ENCODE measurements at places on chromosomes 5 and 9.

DNA sequence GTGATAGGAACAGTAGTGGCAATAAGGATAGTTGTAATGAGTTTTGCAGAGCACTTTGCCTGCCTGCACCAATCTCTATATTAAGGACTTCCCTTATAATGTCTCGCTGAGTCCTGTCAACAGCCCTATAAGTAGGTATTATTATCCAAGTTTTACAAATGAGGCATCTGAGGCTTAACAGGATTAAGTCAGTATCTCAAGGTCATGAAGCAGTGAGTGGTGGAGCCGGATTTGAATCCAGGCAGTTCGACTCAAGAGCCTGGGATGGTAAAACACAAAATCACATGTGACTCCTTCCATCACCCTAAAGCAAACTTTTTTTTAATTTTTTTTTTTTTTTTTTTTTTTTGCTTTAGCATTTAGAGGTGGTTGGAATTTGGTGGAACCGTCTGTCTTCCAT lies 59.0 kb upstream of the RARS1 start:
- DNase-seq = peak; percentile 91

GRCh38 chr5:111075520-111075919 lies 4.0 kb downstream of the TSLP start:
- no peak for DNase-seq

DNA sequence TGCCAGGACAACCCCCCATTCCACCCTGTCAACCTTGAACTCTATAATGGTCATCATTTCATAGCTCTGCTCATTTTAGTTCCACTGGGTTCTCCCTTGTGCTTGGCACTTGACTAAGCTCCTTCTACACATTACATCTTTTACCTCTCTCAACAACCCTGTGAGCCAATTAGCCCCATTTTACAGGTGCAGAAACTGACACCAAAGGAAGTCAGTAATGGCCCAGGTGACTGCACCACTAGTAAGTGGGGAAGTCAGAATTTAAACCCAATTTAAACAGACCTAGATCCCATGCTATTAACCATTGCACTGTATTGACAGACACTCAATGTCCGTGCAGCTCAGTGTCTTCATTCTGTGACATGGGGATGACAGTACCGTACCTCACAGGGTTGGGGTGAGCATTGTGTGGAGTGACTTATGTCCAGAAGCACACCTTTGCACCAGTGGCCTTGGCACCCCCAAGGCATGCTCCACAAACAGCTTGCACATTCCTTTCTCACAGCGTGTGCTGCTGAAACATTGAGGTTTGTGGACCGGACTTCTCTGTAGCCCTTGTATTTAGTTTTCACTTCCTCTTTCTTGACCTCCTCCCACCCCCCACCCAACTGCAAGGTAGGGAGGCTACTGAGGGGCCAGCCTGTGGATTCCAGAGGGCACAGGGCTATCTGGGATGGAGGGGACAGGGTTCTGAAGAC lies 23.1 kb downstream of the IRF1 start:
- no peak for DNase-seq

- no peak for DNase-seq
These were observed 1.9 kb upstream of the DCAF10 start for GRCh38 chr9:37798677-37799076.

- no peak for DNase-seq
These were observed 18.0 kb upstream of the SMC2 start for GRCh38 chr9:104075801-104076753.

DNA sequence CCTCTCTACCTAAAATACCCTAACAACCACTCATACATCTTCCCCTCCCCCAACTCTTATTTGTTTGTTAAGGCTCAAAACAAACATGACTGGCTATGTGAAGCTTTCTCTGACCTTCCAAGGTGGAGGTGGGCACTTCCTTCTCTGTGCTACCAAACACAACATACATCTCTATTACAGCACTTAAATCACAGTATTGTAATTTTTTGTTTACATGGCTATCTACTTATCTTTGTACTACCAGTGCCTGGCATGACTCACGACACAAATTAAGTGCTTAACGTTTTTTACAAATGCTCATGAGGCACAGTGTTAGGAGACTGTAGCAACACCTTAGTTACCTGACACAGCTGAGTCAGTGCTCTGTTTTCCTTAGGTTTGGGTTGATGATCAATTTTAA lies 18.6 kb downstream of the HOMER1 start:
- no peak for DNase-seq

GRCh38 chr5:107040907-107041306 lies 629.8 kb downstream of the EFNA5 start:
- DNase-seq = peak; percentile 27

DNA sequence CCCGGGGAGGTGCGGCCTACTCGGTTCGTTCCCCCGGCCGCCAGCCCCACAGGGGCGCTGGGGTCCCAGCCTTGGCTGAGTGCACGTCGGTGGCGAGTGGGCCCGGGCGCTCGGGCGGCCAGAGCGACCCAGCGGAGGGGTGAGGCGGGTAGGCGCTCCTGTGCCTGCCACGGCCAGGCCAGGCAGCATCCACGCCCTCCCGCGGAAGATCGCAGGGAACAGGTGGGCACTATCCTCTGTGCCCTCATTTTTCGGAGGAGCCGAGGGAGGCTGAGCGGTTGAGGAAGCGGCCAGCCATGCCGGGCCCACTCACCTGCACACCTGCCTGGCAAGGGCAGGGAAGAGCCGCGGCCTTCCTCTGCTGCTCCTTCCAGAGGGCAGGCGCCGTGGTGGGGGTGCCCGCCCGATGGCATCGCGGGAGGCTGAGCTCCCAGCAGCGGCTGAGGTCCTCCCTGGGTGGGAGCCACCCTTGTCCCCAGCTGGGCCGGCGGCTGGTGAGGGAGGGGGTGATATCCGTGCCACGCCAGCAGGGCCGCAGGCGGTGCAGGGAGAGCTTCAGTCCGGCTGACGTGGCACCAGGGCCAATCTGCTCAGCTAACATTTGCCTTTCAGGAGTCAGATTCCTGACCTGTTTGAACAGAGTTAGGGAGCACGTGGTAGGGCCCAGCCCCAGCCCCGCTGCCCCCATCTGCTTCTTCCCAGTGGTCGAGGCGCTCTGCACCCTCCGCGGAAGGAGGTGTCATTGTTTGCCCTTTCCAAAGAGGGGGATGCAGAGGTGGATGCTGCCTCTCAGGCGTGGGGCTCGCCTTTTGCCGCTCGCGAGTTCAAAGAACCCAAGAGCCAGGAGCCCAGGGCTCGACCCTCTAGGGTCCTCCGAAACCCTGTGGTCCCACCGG lies 1.6 kb upstream of the SEC16A start:
- DNase-seq = no peak

- no peak for DNase-seq
These were observed 84.2 kb upstream of the SPRY4 start for GRCh38 chr5:142408981-142409481.

- DNase-seq = no peak
These were observed 27.5 kb downstream of the ERP44 start for GRCh38 chr9:100071271-100071670.

- DNase-seq = no peak
These were observed 9.3 kb downstream of the SLC27A6 start for GRCh38 chr5:128974567-128974966.

DNA sequence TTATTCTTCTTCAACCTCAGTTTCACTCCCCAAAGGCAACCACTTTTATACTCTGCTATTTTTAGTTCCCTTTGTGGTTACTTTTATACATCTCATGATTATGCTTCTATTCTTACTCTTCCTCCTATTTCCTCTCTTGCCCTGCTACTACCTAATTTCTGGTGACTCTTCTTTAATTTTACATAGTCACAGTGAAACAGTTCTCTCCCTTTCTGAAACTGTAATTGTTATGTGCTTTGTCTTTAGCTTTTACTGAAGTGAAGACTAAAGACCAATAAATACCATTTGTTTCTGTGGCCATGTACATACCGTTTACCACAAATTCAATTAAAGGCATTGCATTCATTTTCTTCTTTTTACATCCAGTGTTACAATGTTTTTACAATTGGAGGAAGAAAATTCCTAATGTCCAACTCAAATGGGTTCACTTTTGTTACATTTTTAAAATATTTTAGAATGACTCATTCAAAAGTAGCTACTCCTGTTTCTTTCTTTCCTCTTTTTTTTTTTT lies 410.6 kb downstream of the PSAT1 start:
- no peak for DNase-seq

- DNase-seq = no peak
These were observed 209.1 kb downstream of the TARS1 start for GRCh38 chr5:33649549-33650482.

GRCh38 chr5:80960531-80961375 lies 590 bp downstream of the RASGRF2 start:
- DNase-seq = peak; percentile 57

Measured in NCI-H82 (cell line).